Posterior cingulate gyrus (tissue), 11 donors: ENCODE measurements at places on chromosomes 1 and 21.

- no peak for DNase-seq
These were observed 227.7 kb upstream of the IRF2BP2 start for GRCh38 chr1:234837713-234838112.

DNA sequence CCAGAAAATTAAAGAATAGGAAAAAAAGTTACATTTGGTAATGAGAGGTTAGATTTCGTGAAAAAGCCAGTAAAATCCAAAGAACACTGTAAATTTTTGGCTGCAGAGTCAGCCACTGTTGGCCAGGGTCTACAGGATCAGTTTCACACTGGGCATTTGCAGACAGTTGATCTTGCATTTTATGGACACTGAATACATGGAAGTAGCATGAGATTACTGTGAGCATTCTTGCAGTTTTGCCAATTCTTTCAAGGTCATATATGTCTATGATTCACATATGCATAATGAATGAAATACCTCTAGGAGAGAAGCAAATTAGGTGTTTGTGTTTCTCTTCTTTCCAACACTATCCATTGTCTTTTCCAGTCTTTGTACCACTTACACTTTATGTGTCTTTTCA is 200.8 kb upstream of the DPYD start:
- no peak for DNase-seq

DNA sequence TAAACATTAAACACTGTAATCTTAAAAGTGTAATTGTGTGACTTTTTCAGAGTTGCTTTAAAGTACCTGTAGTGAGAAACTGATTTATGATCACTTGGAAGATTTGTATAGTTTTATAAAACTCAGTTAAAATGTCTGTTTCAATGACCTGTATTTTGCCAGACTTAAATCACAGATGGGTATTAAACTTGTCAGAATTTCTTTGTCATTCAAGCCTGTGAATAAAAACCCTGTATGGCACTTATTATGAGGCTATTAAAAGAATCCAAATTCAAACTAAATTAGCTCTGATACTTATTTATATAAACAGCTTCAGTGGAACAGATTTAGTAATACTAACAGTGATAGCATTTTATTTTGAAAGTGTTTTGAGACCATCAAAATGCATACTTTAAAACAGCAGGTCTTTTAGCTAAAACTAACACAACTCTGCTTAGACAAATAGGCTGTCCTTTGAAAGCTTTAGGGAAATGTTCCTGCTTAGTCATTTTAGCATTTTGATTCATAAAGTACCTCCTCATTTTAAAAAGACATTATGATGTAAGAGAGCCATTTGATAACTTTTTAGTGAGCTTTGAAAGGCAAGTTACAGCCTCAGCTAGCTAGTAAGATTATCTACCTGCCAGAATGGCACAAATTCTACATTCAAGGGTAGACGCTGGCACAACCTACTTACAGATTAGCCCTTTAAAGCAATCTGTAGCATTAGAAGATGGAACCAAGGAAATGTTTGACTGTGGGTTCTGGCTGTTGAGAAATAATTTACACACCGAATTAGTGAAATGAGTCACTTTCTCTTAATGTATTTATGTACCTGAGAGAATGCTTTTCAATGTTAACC is 9.4 kb downstream of the SOD1 start:
- DNase-seq = no peak

- no peak for DNase-seq
These were observed 1.7 kb downstream of the BTG2 start for GRCh38 chr1:203306965-203307541.

GRCh38 chr1:223228931-223229528 is 86.0 kb upstream of the TLR5 start:
- DNase-seq = no peak

DNA sequence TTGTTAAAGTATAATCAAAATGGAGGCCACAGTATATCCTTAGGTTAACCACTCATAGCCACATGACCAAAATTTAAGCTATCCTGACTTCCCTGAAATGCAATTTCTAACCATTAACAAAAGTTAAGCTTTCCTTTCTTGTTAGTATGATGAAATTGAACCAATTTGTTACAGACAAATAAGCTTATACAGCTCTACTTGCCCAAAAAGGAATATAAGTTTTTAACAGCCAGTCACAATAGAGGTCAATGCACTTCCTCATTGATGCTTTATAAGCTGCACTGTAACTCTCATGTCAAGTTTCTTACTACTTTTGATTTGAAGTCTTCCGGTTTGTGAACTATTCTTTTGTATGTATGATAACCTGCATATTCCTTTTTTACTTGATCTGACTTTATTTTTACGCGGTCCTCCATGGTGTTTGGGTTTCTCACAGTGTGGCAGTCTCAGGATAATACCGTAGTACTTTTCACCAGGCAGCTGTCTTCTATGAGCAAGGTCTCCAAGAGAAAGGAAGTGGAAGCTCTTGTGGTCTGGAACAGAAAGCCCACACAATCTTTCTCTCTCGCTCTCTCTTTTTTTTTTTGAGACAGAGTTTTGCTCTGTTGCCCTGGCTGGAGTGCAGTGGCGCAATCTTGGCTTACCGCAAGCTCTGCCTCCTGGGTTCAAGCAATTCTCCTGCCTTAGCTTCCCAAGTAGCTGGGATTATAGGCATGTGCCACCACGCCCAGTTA is 331.6 kb downstream of the SRGAP2C start:
- no peak for DNase-seq

GRCh38 chr1:21816602-21817302 is 4.7 kb downstream of the LDLRAD2 start:
- no peak for DNase-seq

DNA sequence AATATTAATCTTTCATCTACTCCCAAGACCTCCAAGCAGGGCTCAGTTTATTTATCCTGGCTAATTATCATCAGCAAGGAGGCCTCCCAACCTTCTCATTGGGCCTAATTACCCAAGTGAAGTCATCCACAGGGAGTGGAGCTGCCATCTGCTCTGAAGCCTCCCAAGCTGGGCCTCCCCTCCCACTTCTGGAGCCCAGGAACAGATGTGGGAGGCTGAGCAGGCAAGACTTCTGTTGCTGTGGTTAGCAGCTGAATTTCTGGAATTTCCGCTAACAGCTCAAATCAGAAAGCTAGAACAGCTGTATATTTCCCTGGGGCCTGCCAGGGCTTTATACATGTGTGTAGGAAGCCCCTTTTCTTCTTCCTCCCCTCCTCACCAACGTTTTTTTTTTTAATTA is 127.5 kb downstream of the UCK2 start:
- no peak for DNase-seq

- no peak for DNase-seq
These were observed 73.4 kb upstream of the EDN2 start for GRCh38 chr1:41557751-41558455.

DNA sequence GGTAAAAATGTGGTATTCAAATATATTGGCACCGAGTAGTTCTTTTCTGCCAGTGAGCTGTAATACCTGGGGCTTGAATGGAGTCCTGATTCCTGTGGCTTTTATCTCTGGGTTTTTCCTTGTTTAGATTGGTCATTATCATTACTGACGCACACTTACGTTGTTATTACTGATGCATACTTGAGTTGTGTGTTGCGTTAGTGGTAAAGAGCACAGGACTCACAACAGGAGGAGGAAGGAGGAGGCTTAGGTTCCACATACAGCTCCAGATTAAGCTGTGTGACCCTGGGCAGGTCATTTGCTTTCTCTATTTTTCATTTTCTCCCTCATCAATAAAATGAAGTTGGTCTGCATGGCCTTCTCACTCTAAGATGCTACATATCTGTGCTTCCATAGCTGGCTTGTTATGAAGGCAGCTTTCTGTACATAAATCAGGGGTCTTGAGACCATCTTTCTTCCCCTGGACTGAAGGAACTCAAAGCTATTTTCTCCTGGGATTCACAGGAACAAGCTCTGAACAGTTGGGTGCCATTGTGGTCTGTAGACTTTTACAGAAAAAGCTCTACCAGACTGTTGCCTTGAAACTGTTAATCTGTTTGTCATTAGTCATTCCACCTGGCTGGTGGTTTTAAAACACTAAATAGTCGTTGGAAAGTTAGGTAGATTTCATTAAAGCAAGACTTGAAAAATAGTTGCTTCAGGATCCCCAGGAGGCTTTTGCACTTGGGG is 5.6 kb downstream of the ARID1A start:
- DNase-seq = no peak

- DNase-seq = no peak
These were observed 70.6 kb upstream of the KCNJ6 start for GRCh38 chr21:37986751-37987399.

- DNase-seq = no peak
These were observed 46.2 kb upstream of the DAB1 start for GRCh38 chr1:57470036-57470435.

DNA sequence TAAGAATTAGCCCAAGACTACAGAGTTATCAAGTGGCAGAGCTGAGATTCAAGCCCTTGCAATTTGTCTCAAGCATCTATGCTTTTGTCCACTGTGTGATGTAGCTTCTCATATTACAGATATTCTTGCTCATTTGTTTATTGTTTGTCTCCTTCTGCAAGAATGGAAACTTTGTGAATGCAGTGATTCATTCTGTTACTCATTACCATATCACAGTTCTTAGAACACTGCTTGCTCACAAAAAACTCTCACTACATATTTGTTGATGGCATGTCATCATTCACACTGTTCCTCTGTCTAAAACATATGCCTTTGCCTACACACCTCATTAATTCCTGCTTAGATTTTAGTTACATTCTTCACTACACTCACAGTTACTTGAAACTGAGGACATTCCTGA is 1198.9 kb downstream of the PLA2G4A start:
- DNase-seq = no peak

DNA sequence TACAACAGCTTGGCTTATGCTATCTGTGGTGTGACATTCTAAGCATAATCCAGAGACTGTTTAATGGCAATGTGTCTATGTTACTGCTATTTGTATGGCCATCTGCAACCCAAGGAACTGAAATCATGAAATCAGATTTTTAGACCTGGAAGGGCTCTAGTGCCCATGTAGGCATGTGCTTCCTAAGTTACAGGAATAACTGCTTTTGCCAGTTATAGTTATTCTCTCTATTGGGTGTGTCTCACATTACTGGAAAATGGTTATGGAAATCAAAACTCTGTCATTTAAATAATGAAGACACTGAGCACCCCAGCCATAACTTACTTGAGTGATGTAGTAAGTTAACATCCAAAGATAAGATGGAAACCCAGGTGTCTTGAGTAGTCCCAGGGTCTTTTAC is 12.6 kb upstream of the JUN start:
- no peak for DNase-seq

DNA sequence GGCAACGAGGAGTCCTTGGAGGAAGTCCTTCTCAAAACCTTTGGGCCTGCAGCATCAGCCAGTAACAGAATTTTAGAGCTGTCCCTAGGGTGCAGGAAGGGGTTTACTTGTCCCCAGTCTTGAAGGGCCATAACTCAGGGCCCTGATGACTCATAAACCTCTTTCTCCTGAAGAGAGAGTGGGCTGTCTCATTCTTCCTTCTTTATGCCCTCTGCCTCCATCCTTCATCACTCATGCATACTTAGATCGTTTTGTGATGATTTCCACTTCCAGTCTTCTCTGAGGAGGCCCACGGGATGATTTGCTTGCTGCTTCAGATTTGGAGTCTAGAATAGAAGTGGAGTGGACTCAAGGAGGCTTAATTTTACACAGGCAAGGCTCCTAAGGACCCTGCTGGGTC is 60.2 kb downstream of the NDUFS5 start:
- no peak for DNase-seq
